Thoracic aorta (tissue), 2 donors: ENCODE measurements at places on chromosomes 7 and 10. TPM values are rescaled to one million over a fixed set of nuclear protein-coding genes. Genes with fewer than 3 reads are reported as not detected.

- no peak for DNase-seq
These were observed 123.6 kb downstream of the LYZL1 start for GRCh38 chr10:29412485-29412884.

The LRRC18 gene
- total RNA-seq: not detected

DNA sequence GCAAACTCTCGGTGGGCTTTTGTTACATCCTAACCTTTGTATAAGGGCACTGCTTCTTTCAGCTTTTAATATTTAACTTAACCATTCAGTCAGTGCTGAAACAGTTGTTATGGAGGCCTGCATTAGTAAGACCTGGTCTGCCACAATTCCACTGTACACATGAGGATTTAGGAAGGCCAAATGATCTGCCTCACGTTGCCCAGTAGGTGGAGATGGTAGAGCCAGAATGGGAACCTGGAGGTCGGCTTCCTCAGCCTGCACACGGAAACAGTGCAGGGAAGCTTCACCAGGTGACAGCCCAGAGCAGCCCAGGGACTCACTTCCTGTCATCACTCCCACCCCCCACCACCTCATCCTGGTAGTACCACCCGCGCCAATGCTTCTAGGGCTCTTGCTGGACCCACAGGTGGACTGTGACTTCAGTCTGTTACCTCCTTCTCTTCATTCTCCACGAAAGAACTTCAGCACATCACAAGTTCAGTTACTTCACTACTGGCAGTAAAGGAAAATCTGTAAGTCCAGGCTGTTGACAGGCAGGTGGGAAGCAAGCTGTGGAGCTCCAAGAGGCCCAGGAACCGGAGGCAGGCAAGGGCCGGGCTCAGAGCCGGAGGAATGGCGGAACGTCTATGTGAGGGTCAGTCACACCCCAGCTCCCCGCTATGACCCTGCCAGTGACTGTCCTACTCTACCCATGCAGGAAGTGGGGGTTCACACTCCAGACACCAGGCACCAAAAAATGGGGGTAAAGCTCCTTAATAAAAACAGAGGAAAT, 480.3 kb upstream of the C7orf33 start:
- no peak for DNase-seq

The PSD gene
- total RNA-seq: not detected

The ATG9B gene
- 1.2 TPM for total RNA-seq

The RET gene
- total RNA-seq: not detected

DNA sequence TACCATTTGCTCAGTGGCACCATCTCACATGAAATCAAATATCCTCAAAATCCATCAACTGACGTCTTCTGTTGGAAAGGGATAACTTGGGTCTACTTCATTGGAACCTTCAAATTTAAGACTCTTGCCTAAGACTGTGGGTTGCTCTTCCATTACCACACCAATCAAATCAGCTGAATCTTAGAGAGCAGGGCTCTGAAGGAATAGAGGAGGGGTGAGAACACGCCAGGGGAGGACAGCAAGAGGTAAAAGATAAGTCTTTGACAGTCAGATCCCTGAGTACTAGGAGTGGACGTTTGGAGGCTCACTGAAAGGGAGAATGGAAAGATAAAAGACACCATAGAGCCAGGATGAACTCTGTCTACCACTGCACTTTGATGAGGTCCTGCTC, 107.5 kb downstream of the CCDC71L start:
- no peak for DNase-seq

The CDNF gene
- 3.4 TPM for total RNA-seq

The FAM180A gene
- 133 TPM for total RNA-seq

The TMEM273 gene
- 9.6 TPM for total RNA-seq

- no peak for DNase-seq
These were observed 6.1 kb downstream of the CHRM2 start for GRCh38 chr7:136874393-136875032.

DNA sequence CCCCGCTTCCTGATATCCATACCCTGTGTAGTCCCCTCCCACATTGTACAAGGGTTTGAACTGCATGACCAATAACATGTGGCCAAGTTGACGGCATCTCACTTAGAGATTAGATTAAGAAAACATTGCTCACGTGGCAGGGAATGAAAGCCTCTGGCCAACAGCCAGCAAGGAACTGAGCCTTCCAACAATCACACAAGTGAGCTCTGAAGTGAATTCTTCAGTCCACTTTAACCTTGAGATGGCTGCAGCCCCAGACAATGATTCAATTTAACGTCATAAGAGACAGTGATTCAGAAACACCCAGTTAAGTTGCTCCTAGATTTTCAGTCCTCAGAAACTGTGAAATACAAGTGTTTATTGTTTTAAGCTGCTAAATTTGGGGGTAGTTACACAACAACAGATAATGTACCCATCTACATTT, 165.9 kb upstream of the PLXNA4 start:
- no peak for DNase-seq

DNA sequence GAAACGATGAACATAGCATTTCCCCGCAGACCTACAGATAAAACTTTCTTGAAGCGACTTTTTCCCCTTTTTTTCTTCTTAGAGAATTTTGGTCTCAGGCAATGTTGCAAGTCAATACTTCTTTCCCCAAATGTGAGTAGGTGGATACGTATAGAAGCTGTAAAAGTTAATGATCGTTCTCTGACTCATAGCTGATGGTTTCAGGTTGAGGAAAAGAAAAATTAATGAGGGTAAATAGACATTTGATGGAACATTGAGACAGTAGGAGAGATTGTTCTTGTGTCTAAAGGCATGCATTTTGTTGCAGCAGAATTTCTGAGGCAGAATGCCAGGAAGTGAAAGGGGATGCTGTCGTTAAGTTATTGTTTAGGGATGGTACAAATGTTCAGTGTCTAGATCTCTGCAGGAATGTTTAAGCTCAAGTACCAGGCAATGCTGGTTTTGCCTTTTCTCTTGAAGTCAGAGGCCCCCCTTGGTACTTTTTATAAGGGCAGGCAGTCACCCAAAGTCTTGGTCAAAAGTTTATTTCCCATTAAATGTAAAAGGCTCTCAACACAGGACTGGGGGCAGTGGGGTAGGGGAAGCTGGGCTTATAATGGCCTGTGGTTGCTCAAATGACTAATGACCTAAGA, 9.3 kb downstream of the TCF7L2 start:
- no peak for DNase-seq

DNA sequence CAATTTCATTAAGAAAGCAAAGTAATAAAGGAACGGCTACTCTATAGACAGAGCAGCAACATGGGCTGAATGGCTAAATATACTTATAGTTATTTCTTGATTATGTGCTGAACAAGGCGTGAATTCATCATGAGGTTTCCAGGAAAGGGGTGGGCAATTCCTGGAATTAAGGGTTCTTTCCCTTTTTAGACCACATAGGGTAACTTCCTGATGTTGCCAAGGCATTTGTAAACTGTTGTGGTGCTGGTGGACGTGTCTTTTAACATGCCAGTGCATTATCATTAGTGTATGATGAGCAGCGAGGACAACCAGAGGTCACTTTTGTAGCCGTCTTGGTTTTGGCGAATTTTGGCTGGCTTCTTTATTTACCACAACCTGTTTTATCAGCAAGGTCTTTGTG, 28.5 kb upstream of the ZMYND11 start:
- no peak for DNase-seq

DNA sequence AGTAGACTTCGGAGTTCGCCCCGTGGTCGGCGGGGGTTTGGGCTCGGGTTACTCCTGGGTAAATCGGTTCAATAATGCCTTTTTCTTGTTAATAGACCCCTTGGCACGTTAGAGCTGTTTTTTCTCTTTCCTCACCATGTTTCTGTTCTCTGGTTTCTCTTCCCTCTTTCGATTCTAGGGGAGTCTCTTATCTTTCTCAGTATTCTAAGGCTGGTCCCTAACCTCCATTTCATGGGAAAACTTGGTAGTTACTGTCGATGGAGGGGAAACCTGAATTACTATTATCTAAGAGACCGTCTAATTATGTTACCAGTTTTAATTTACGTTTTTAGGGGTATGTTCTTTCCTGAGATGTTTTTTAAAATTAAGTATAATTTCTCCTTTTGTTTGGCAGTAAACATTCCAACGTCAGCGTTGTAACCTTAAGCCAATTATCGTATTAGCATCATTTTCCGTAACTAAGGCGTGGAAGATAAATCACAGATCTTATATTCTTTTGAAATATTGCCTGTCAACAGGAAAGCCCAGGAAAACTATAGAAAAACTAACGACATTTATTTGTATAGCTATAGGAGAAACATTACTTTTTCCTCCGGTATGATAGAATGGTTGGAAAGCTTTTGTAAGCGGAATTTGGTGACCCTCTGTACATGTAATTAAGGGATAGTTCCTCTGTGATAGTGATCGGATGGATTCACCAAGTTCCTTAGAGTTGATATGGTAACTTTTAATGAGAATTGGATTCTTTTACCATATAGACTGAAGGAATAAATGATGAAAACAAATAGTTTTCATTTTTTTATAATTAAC, 847 bp downstream of the BTAF1 start:
- no peak for DNase-seq

DNA sequence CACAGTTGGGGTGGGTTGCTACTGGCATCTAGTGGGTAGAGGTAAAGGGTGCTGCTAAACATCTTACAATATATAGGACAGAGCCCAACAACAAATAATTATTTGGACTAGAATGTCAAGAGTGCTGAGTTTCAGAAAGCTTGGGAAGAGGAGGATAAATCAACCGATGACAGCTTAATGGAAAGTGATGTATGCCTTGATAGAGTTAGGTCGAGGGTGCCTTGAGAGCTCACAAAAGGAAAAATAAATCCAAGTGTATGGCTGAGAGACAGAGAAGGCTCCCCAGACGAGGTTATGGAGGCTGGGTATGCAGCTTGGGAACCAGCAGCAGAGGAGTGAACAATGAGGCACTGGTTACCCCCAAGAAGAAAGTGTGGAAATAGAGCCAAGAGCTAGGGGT, 211.1 kb downstream of the HDAC9 start:
- DNase-seq: no peak

DNA sequence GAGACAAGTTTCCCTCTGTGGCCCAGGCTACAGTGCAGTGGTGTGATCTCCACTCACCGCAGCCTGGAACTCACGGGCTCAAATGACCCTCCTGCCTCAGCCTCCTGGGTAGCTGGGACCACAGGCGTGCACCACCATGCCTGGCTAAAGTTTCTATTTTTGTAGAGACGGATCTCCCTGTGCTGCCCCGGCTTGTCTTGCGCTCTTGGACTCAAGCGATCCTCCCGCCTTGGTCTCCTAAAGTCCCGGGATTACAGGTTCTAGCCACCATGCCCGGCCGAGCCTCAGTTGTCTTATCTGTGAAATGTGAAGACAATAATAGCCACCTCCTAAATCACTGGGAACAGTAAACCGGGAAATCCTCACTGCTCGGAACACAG, 88.1 kb downstream of the FOXL3 start:
- DNase-seq: no peak

The PRKAR2B gene
- 5.3 TPM for total RNA-seq

- DNase-seq: no peak
These were observed 5.9 kb upstream of the NUDCD3 start for GRCh38 chr7:44496385-44496784.

The CTAGE6 gene
- 2.7 TPM for total RNA-seq

DNA sequence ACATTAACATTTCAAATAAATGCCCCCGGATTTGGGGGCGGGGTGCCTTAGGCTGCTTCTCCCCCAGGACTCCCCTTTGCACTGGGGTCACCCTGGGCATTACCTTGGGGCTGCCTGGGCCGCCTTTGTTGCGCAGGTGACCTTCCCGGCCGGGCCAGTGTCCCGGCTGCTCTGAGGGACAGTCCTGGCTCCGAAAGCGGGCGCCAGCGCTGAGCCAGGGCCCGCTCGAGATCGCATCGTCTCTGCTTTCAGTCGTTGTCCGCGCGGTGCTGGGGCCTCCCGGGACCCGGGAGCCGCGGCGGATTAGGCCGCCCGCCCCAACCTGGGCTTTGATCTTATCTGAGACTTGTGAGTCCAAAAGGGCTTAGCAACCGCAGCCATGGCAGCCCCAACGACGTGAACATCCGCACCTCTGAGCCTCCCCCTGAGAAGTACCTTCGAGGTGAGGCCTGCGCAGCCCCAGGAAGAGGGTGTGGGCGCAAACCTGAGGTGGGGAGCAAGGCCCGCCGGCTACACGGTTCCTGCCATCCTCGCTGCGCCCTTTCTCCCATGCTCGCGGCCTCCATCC, 14.8 kb upstream of the WAPL start:
- no peak for DNase-seq

The PLAU gene
- total RNA-seq: 100 TPM

The SUN3 gene
- total RNA-seq: not detected

- DNase-seq: no peak
These were observed 76.2 kb downstream of the PLCE1 start for GRCh38 chr10:94069884-94070283.

The FAM241B gene
- 7.8 TPM for total RNA-seq

The STEAP2 gene
- 27.7 TPM for total RNA-seq

GRCh38 chr7:109577265-109577664, 1007.6 kb downstream of the DNAJB9 start:
- no peak for DNase-seq

The ZWINT gene
- 0.41 TPM for total RNA-seq

The SLC39A12 gene
- 0.14 TPM for total RNA-seq

- no peak for DNase-seq
These were observed at the start of gene GATA3 for GRCh38 chr10:8054494-8055407. GATA3 (plus strand) TSS chr10:8054688; CDS start chr10:8055656, 968 bp downstream.

GRCh38 chr7:137731436-137731835, 115.3 kb downstream of the DGKI start:
- DNase-seq: no peak

DNA sequence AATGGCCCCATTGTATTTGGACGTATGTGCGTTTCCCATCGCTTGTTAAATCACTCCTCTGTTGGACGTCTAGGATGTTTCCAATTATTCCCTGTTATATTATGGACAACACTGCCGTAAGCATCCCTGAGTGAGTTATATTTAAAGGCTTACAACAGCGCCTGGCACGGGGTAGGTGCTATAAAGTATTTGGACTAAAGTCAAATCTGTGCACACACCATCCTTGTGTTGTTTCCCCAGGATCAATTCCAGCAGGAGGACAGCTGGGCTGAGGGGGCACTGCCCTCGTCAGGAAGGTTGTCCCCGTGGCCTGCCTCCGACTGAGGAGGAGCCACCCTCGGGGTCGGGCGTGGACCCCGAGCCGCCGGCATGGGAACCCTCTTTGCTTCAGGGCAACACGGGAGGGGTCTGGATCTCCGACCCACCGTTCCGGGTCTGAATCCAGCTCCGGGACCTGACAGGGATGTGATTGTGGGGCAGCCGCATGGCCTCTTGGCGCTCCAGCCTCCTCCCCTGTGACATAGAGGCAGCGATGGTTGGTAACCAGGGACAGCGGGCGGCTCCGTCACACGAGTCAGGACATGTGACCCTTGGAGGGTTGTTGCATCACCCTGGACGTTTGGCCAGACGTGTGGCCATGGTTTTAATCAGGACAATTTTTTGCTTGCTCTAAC, 1.5 kb upstream of the JAKMIP3 start:
- DNase-seq: no peak
